ENCODE measurements at places on chromosomes 7 and 10.
A peak's percentile ranks its signal among the peaks of the same experiment; 100 is the strongest.

GRCh38 chr7:33986951-33987947, 81.9 kb downstream of the BMPER start:
- no peak for DNase-seq

GRCh38 chr10:128469515-128469914, 343.3 kb upstream of the MKI67 start:
- DNase-seq: no peak

- no peak for DNase-seq
Observed at GRCh38 chr10:93378997-93379730, 103.0 kb downstream of the MYOF start.

DNA sequence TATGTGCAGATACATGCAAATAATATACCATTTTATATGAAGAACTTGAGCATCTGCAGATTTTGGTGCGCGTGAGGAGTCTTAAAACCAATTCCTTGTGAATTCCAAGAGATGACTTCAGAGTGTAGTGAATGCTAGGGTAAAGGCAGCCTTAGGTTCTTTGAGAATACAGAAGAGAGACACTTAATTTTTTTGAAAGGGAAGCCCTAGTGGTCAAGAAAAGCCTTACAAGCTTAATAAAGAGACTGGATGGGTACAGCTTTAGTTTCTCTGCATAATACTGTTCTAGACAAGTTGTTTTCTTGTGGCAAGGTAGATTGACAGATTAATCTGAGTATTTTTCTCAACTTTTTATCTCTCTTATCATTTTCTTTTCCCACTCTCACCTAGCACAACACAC, 636.5 kb downstream of the DNAJB9 start:
- DNase-seq: no peak

GRCh38 chr7:83798489-83798888, 149.6 kb upstream of the SEMA3E start:
- DNase-seq: no peak

GRCh38 chr7:12385364-12385786, 18.3 kb downstream of the VWDE start:
- no peak for DNase-seq

DNA sequence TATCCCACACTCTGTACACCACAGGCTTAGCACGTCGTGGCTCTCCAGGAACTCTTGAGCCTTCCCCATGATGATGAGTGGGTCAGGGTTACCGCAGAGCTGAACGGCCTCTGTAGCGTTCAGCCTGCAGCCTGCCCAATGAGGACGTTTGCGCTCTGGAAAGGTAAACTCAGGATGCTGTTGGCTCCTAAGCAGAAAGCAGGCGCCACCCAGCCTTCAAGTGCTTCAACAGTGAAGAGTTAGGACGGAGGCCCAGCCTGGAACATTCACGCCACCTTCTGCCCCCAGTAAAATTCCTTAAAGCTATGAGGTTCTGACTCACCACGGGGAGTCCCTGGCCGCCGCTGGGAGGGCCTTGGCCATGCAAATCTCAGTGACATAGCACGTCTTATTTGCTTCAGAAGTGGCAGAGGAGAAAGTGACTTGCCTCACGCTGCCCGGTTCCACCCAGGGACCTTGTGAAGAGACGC, 161.5 kb upstream of the SH2B2 start:
- DNase-seq: no peak

- DNase-seq: no peak
Observed at GRCh38 chr10:100100651-100101184, 19.0 kb upstream of the CPN1 start.

- no peak for DNase-seq
Observed at GRCh38 chr7:51154201-51154600, 162.4 kb downstream of the COBL start.

- no peak for DNase-seq
Observed at GRCh38 chr10:3758491-3758970, 26.5 kb downstream of the KLF6 start.

GRCh38 chr7:3194501-3195141, 106.4 kb upstream of the SDK1 start:
- no peak for DNase-seq

- DNase-seq: no peak
Observed at GRCh38 chr7:122413339-122413738, 108.8 kb upstream of the FEZF1 start.

DNA sequence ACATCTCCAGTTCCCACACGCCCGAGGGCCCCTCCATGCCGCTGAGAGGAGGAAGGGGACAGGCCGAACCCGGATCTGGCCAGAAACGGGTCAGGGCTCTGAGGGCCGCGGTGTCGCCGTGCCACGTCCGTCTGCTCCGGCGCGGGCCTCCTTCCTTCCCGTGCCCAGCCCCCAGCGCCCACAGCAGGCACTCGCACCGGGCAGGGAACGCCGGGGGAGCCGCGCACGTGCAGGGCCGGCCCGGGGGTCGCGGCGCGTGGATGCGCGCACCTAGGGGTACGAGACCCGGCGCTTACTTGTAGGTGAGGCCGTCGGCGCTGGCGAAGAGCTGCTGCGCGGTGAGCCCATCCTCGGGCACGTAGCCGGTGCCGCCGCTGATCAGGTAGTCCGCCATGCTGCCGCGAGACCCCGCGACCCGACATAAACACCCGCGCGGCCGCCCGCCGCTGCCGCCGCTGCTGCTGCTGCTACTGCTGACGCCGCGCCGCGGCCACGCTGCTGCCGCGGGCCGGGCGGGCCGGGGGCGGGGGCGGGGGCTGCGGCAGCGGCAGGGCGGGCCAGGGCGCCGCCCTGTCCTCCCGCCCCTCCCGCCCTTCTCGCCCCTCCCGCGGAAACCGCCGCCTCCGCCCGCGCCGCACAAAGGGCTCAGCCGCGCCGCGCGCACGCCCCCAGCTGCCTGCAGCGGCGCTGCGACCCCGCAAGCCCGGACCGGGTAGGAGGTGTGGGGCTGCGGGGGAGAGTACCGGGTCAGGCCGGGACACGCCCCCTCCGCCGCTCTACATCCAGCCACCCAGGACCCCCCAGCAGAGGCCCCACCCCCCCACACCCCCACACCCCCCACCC, 4.1 kb downstream of the IMPDH1 start:
- peak; percentile 35 for DNase-seq

DNA sequence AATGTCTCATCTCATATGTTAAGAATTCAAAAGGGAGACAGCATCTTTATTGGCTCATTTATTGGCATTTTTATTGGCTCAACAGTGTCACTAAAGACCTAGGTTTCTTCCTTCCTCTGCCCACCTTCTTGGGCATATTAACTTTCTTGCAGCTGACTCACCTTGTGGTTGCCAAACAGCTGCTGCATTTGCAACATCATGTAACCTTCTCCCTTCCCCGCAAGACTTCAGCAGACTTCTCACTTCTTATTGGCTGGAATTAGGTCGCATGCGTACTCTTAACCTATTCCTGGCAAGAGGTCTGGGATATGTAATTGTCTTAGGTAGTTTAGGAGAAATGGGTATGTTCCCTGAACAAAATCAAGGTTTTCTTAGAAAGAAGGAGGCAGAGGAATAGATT, 263.2 kb downstream of the POU6F2 start:
- DNase-seq: no peak

- no peak for DNase-seq
Observed at GRCh38 chr7:6500691-6501090, 50.6 kb downstream of the GRID2IP start.

DNA sequence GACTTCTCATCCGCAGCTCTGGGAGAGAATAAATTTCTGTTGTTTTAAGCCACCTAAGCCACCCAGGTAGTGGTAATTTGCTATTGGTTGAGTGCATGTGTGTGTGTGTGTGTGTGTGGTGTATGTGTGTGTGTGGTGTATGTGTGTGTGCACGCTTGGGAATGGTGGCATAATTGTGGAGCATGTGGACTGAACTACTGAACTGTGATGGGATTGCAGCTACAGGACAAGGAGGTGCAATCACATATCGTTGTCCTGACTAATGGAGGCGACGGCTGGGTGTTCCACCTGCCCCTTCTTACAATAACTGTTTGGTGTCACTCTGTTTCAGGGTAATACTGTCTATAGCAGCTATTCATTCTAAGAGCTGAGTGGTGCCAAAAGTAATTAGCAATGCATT, 448.7 kb upstream of the PFKP start:
- DNase-seq: no peak

GRCh38 chr10:89643812-89644690, 991 bp downstream of the PANK1 start:
- peak; percentile 33 for DNase-seq

GRCh38 chr10:123129618-123130271, 6.0 kb upstream of the HMX3 start:
- no peak for DNase-seq

- DNase-seq: no peak
Observed at GRCh38 chr7:41685684-41686083, 17.2 kb downstream of the INHBA start.

DNA sequence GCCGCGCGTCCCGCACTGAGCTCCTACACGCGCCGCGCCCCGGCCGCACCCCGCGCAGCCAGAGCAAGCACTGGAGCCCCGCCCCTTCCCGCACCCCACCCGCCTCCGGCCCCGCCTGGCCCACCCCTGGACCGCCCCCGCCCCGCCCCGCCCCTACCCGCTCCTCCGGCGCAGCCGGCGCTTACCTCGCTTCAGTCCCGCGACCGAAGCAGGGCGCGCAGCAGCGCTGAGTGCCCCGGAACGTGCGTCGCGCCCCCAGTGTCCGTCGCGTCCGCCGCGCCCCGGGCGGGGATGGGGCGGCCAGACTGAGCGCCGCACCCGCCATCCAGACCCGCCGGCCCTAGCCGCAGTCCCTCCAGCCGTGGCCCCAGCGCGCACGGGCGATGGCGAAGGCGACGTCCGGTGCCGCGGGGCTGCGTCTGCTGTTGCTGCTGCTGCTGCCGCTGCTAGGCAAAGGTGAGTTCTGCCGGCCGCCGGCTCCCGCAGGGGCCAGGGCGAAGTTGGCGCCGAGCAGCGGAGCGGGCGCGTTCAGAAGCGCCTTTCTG, at the start of gene RET:
Gene RET, plus strand, starts transcription at position 194 of the 545 bp plus-strand sequence. Its CDS starts 190 bp downstream, at position 384.
- peak; percentile 7 for DNase-seq

DNA sequence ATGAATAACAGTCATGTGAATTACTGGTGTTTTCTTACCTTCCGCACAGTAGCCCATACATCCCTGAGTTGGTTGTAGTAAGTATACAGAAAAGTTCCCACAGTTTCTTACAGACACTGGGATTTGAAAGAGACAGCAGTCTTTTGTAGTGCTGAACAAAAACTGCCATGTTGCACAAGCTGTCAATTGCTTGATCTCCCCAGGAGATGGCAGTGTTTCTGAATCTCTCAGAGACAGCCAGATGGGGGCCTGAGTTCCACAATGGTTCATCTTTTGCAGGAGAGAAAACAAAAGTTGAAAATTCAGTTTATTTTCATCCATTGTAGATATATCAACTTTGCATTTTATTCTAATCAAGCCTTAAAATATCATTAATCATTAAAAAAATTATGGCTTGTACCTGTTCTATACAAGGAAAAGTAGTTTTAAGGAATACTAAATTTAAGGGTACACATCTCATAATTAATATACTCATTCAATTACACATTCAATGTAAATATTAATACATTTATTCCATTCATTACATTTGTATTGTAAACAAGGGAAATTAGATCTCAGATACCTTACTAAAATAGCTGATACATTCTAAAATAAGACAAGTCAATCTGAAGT, 14.5 kb downstream of the VWDE start:
- DNase-seq: no peak

- no peak for DNase-seq
Observed at GRCh38 chr7:130970696-130971095, 236.7 kb upstream of the KLF14 start.

DNA sequence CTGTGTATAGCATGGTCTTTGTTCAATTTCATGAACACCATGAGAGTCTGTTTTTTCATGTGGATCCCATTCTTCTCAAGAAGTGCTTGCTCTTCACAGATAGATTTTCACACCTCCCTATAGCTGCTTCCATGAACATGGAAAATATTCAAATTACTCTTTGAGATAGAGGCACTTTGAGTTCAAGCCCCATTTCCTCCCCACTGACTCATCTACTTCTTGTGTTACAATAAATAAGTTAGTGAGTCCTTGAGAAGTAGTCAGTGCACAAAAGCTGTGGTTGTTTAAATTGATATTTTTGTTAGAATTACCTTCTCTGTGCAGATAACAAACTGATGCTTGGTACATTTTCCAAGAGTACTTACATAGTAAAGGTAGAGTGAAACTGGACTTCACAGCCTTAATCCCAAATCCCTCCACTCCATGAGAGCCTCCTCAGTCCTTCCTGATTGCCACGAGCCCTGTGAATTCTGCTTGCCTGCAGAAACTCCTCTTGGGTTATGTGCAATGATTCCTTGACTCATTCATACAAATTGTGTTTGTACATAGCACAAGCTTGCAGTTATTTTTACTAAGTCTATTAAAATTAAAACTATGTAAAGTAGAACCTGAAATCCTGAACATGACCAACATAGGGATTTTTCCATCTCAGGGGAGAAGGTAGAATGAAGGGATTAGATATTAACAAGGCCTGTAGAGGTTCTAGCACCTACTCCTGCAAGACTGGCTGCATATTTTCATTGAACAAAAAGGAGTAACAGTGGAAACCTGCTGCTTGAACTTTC, 496.2 kb downstream of the TNS3 start:
- DNase-seq: no peak

GRCh38 chr7:34756025-34756437, 98.0 kb downstream of the NPSR1 start:
- no peak for DNase-seq

DNA sequence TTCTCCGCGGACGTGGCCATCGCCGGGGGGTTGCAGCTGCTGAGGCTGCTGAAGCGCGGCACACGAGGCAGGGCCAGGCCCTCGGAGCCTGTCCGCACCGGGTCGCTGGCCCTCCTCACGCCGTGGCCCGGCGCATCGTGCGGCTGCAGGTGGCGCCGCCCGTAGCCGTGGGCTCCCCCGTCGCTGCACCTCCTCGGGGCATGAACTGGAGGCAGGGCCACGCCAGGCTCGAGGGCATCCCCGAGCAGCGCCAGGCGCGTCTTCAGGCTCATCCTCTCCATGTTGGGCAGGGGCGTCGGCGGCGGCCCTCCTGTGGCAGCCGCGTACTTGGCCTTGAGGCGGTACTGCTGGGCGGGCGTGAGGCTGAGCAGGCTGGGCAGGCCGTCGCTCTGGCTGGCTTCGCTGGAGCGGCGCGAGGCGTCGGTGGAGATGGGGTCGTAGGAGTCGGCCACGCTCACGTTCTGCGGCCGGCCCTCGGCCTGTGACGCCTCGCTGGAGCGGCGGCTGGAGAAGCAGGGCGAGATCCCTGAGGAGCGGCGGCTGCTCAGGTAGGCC, 263.1 kb upstream of the INHBA start:
- DNase-seq: no peak

DNA sequence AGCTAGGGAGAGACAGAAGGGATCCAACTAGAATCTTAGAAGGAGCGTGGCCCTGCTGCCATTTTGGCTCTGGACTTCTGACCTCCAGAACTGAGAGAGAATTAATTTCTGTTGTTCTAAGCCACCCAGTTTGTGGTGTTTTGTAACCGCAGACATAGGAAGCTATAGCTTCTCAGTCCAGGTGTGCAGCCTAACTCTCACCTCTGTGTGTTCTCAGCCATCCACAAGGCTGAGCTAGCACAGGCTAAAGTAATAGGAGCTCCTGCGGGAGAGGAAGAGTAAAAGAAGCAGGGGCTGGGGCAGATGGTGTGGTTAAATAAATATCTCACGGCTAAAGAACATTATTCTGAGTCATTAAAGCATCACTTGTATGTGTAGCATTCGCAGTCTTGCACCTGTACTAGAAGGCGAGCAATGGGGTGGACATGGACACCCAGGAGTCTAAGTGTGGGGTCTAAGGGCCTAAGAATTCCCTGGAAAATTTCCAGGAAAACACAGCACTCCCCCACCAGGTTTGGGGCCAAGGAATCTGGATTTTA, 94.1 kb downstream of the AOAH start:
- DNase-seq: no peak

Data from stimulated activated CD8-positive, alpha-beta memory T cell treated with anti-CD3 and anti-CD28 coated beads, Interleukin-2, amount 100 ng/mL, for 48 hours (primary cell).